ENCODE measurements at places on chromosomes 1 and 21.
A peak's percentile ranks its signal among the peaks of the same experiment; 100 is the strongest.

DNA sequence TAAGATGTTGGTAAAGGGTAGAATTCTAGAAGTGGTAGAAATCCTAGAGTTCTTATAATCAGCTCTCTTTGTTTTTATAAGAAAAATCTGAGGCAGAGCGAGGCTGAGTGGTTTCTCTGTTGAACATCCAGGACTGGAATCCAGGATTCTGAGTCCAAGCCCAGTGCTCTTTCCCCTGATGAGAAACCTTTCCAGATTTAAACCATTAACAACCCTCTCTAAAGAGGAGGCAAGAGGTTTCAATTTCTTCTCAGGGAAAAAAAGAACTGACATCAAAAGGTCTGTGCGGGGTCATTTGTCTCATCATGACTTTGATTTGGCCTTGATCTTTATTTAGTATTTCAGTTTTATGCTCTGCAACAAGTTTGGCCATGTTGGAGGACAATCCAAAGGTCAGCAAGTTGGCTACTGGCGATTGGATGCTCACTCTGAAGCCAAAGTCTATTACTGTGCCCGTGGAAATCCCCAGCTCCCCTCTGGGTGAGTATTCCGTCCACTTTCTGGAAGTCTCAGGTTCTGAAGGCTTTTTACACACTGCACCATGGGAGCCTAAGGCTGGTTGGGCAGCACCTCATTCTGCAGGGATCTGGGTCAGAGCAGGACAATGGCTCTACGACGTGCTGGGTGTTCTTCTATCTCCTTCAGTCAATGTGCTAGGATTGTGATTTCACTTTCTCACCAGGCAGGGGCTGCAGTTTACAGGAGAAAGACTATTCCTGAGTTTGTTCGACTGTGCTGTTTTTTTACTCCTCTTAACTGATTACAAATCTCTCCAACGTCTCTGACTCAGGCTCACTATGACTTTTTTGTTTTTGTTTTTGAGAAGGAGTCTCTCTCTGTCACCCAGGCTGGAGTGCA, 18.9 kb upstream of the CCT8 start:
- no peak for DNase-seq

GRCh38 chr1:234484218-234484617, 5.2 kb upstream of the TARBP1 start:
- DNase-seq: no peak

GRCh38 chr1:3073186-3073488, 4.1 kb downstream of the PRDM16 start:
- DNase-seq: no peak

DNA sequence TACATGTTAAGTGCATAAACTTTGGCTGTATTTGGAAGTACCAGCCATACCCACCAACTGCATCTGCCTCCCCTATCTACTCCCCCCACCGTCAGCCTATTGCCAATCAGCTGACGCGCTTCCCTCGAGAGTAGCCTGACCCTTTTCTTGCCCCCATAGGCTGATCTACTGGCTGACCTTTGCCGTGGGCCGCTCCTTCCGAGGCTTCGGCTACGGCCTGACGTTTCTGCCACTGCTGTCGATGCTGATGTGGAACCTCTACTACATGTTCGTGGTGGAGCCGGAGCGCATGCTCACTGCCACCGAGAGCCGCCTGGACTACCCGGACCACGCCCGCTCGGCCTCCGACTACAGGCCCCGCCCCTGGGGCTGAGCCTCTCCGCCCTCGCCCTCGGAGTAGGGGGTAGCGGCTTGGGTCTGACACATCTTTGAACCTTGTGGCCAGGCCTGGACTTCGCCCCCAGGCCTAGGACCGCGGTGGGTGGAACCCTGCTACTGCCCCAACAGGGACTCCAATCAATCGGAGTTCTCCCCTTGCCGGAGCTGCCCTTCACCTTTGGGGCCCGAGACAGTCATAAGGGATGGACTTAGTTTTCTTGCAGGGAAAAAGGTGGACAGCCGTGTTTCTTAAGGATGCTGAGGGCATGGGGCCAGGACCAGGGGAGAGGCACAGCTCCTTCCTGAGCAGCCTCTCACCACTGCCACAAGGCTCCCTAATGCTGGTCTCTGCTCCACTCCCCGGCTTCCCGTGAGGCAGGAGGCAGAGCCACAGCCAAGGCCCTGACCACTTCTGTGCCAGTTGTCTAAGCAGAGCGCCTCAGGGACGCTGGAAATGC, 4.0 kb downstream of the GLMP start:
- peak; percentile 23 for DNase-seq

- no peak for DNase-seq
Measured at GRCh38 chr1:224726441-224727182, 110.5 kb downstream of the CNIH3 start.

GRCh38 chr1:155085504-155086127, 7.0 kb downstream of the EFNA3 start:
- DNase-seq: no peak

GRCh38 chr1:89884718-89885596, 64.1 kb downstream of the LRRC8D start:
- no peak for DNase-seq

- no peak for DNase-seq
Measured at GRCh38 chr1:213571419-213571818, 416.4 kb upstream of the PROX1 start.

GRCh38 chr1:160580221-160580812, 1.0 kb upstream of the CD84 start:
- no peak for DNase-seq

DNA sequence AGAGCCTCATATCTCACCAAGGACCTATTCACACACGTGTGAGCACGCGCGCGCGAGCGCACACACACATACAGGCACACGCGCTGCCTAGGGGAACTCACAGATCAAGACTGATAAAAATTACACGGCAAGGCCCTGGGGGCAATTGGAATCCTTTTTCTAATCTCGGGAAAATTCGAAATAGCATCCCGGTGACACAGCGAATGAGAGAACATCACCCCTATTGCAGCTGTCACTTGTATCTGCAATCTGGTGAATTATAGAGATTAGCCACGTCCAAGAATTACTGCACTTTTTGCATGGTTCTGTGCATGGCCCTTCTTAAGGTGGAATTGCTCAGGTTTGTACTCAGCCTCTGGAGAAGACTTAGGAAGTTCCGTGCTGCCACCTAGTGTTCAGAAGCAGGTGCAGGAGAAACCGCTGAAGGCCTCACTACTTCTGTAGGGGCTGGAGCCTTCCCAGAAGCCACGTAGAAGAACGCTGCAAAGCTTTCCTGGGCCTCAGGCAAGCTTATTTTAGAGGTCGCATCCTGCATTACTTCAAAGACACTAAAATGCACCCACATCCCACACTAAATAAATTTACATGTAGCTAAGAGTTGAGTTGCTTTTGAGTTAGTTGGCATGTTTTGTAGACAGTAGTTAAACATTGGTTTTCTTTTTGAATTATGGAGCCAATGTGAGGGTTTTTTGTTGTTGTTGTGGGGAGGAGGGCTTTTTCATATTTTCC, 229.2 kb upstream of the CAMK1G start:
- peak; percentile 28 for DNase-seq
